ENCODE measurements at places on chromosomes 2 and 18.

- no peak for DNase-seq
Measured at GRCh38 chr18:26772691-26773090, 92.8 kb downstream of the AQP4 start.

DNA sequence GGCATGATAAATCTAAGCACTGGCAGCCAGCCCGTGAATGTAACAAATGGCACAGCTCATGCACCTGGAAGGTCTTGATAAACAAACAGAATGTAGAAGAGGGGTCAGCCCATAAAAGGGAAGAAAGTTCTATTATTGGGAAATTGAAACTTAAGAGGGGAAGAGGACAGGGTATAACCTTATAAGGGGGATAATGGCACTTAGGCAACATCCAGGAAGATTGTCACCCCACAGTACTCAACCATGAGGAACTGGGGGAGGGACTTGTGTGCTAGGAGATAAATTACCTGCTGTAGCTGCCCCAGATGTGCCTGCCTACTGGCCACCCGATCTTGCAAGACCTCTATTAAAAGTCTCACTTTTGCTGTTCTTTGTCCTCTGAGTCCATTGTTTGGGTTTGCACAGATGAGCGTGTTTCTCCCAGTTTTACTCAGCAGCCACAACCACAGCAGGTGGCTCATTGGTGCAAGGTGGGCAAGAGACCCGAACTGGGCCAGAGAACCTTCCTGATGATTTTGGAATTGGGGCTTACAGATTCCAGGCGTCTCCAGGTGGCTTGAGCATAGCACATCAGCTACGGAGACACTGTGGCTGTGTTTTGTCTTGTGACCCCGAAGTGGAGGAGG lies 79.0 kb upstream of the TAF1B start:
- no peak for DNase-seq

DNA sequence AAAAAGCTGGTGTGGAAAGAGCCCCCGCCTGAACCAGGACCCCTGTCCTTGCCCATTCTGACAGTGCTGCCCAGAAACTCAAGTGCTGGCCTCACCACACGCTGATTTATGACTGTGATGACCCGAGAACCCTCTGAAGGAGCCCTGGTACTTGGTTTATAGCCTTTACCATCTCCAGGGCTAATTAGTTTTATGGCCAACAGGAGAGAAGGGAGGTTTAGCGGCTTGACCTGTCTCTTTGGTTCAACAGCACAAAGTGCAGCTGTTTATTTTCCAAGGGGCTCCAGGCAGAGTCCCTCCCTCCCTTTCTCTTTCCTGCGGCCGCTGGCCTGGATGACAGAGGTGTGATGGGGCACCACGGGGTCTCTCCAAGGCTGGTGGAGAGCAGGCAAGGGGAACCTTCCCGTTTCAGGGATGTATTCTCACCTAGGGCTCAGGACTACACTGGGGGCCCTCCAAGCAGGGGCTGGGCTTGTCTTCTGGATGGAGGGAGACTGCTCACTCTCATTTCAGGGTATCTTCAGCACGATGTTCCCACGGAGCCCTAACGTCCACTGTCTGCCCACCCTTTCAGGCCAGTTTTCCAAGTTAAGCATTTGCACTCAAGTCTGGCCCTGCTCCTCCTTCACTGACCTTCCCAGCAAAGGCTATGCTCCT lies 174.2 kb upstream of the GLI2 start:
- DNase-seq: no peak

GRCh38 chr2:217163987-217164386 lies 304.1 kb upstream of the TNP1 start:
- DNase-seq: no peak

GRCh38 chr2:118535171-118535817 lies 312.2 kb downstream of the EN1 start:
- no peak for DNase-seq

DNA sequence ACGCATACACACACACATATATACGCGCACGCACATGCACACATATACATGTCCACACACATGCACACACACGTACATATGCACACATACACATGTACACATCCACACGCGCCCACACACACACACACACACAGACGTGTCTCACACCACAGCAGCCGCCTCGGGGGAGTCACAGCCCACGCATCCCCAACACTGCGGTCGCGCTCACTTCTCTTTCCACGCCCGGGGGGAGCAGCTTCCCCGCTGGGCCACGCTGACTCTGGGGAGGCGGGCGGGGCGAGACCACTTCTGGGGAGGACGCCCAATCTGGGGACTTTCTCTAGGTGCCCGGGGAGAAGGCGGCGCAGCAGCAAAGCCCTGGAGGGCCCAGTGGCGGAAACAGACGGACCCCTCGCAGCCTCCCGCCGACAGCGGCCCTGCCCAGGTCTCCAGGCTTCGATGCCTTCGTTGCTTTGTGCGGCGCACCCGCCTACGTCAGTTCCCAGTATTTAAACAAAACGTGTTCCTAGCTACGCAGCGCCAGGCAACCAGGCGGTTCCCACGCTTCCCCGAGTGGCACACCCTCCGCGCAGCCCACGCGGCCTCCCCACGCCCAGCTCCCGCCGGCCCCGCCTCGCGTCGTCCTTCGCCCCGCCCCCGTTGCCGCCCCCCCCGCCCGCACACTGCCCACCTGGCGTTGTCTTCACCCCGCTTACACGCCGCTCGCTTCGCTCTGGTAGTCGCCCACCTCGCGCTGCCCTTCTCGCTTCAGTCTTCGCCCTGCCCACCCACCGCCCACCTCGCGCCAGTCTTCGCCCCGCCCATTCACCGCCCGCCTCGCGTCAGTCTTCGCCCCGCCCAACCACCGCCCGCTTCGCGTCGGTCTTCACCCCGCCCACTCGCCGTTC lies 810 bp upstream of the RBFA start:
- DNase-seq: no peak

All from fibroblast of skin of abdomen (primary cell).